ENCODE measurements at places on chromosomes 12 and 14.

DNA sequence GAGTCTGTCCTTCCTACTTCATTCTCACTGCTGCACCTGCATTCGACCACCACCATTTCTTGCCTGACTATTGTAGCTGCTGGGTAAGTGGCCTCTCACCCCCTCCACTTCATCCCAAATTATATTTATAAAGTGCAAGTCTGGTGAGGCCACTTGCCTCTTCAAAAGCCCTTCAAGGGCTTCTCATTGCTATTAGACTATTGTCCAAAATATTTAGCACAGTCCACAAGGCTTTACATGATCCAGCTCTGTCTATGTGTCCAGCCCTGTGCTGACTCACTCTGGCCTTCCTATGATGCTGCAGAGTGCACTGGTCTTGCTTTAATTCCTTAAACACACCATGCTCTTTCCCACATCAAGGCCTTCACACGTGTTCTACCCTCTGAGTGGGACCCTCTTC, 46.0 kb downstream of the PAH start:
- H3K4me1 ChIP-seq, result no peaks in the 10 kb centered on the region
- no peak for DNase-seq

DNA sequence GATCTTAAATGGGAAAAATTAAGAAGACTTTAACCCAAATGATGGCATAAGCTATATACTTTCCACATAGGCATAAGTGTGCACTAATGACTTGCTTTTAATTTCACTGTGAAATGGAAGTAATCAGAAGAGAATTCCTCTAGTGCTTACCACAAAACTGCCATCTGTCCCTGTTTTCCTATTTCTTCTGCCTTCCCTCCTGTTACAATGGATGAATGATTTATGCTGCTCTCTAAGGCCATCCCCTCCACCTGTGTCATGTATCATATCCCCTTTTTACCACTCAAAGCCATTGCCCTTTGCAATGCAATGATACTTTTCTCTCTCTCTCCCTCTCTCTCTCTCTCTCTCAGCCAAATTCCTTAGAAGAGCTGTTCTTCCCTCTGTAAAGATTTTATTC, 109.1 kb downstream of the C12orf50 start:
- DNase-seq, result no peak
- no peaks in the 10 kb centered on the region for H3K4me1 ChIP-seq
- H3K27me3 ChIP-seq, result no peaks in the 10 kb centered on the region
- H3K4me3 ChIP-seq, result no peak overlapping the region

DNA sequence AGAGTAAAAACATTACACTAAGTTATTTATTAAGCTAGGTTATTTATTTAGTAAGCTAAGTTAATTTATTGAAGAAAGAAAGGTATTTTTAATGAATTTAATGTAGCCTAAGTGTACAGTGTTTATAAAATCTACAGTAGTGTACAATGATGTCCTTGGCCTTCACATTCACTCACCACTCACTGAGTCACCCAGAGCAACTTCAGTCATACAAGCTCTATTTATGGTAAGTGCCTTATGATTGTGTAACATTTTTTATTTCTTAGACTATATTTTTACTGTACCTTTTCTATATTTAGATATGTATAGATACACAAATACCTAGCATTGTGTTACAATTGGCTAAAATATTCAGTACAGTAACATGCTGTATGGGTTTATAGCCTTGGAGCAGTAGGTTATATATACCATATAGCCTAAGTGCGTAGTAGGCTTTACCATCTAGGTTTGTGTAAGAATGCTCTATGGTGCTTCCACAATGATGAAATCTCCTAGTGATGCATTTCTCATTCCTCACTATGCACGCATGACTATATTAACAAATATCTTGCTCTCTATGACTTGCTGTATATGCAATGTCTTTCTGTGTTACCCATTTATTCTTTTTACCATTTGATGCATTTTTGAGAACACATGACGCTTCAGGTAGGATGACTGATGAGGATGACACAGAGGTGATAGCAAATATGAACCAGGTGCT, 309.6 kb upstream of the ATXN7L3B start:
- H3K4me1 ChIP-seq, result no peaks in the 10 kb centered on the region
- H3K36me3 ChIP-seq, result no peaks in the 10 kb centered on the region
- no peaks in the 10 kb centered on the region for H3K27me3 ChIP-seq
- H3K4me3 ChIP-seq, result no peak overlapping the region
- no peak overlapping the region for H3K27ac ChIP-seq

DNA sequence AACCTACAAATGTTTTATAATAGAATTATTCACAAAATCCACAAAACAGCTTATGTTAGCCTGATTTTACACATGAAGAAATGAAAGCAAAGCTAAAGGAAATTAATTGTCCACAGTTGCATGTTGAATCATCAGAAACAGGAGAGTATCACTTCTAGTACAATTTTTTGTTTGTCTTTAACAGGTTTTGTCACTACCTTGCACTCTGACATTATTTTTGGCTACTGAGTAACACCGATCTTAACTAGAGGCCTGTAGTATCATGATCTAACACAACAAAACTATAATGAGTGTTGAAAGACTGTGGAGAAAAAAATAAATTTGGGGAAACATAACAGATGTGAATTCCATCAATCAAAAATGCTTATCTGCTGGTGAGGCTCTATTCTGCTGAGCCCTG, 60.1 kb downstream of the TAOK3 start:
- DNase-seq, result no peak
- no peak overlapping the region for H3K27ac ChIP-seq
- H3K4me1 ChIP-seq, result no peaks in the 10 kb centered on the region

- H3K36me3 ChIP-seq, result no peaks in the 10 kb centered on the region
- H3K4me1 ChIP-seq, result no peaks in the 10 kb centered on the region
- no peaks in the 10 kb centered on the region for H3K27me3 ChIP-seq
- H3K4me3 ChIP-seq, result no peak overlapping the region
- no peak for DNase-seq
These were observed 39.8 kb downstream of the TMPRSS12 start for GRCh38 chr12:50882563-50882962.

DNA sequence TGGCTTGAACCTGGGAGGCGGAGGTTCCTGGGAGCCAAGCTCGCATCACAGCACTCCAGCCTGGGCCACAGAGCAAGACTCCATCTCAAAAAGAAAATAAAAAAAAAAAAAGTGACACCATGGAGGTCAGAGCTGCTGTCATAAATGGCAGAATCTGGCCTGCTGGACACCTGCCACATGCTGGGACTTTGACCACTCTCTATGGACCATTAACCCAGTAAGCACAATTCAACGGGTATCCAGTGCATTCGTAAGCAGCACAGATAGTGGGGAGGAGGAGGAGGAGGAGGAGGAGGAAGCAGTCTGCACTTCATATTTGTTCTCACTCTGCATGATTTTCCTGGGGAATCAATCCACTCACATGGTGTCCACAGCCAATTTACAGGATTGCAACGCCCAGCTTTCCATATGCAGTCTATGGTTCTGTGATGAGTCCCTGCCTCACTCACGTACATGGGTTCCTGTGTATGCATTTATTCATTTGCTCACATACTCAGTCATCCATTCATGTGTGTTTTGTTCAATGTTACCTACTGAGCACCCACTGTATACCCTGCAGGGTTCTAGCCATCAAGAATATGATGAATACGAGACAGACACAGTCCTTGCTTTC, 326.8 kb downstream of the GLT1D1 start:
- H3K36me3 ChIP-seq, result no peaks in the 10 kb centered on the region
- DNase-seq, result no peak
- H3K4me1 ChIP-seq, result no peaks in the 10 kb centered on the region
- no peaks in the 10 kb centered on the region for H3K27me3 ChIP-seq

GRCh38 chr14:103129301-103130016, 6.2 kb downstream of the TNFAIP2 start:
- no peak overlapping the region for H3K4me3 ChIP-seq
- no peak for DNase-seq
- H3K27me3 ChIP-seq, result no peaks in the 10 kb centered on the region
- no peak overlapping the region for H3K27ac ChIP-seq
- H3K36me3 ChIP-seq, result no peaks in the 10 kb centered on the region

DNA sequence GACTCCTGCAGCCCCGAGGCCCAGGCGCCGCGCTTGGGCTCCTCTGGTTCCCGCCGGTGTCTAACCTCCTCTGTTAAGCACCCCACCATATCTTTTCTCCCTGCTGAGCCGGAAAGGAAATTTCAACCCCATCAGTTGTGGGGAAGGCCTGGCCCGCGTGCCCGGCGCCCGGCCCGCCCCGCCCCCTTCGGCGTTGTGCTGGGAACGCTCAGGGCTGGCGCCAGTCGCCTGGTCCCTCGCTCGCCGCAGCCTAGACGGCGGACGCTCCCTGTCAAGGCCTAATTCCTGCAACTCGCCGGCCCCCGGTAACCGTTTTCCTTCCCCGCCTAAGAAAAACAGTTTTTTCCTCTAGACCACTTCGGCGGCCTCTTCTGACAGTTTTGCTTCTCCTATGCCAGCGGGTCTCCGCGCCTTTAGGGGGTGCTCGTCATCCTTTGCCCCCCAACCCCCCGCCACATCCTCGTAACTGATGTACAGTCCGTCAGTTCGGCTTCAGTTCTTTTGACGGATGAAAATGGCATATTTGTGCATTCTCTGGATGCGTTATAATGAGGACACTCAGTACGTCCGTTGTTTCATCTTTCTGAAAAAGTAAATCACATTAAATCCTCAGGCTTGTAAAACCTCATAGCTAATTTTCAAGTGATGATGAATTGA, 506 bp upstream of the NAP1L1 start:
- H3K36me3 ChIP-seq, result peaks cover 16% of the 10 kb centered on the region
- no peaks in the 10 kb centered on the region for H3K27me3 ChIP-seq
- peak overlapping the region; percentile 85 for H3K4me3 ChIP-seq
- H3K27ac ChIP-seq, result peak overlapping the region; percentile 83

GRCh38 chr12:6372403-6373003, 2.9 kb downstream of the SCNN1A start:
- no peak overlapping the region for H3K4me3 ChIP-seq
- H3K36me3 ChIP-seq, result no peaks in the 10 kb centered on the region
- no peaks in the 10 kb centered on the region for H3K27me3 ChIP-seq

- no peak overlapping the region for H3K27ac ChIP-seq
- H3K27me3 ChIP-seq, result peaks cover 50% of the 10 kb centered on the region
- no peak overlapping the region for H3K4me3 ChIP-seq
- H3K4me1 ChIP-seq, result no peaks in the 10 kb centered on the region
These were observed 186.6 kb upstream of the OR4E1 start for GRCh38 chr14:21860172-21860571.

DNA sequence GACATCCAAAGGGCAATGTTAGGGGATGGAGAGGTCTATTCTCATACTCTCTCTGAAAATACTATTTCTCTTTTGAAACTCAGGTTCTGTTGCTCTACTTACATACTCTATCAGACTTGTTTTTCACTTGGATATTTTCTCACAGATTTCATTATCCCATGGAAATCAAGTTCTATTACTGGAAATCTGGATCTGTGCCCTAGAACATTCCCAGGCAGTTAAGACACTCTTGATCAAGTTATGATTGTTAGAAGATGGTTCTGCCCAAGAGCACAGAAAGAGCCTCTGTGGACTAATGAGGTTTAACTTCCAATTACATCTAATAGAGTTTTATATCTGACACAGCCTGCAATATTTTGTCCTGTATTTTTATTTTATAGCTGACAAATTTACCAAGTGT, 591.0 kb upstream of the ATP2B1 start:
- no peaks in the 10 kb centered on the region for H3K27me3 ChIP-seq
- peaks cover 52% of the 10 kb centered on the region for H3K4me1 ChIP-seq
- no peak for DNase-seq

DNA sequence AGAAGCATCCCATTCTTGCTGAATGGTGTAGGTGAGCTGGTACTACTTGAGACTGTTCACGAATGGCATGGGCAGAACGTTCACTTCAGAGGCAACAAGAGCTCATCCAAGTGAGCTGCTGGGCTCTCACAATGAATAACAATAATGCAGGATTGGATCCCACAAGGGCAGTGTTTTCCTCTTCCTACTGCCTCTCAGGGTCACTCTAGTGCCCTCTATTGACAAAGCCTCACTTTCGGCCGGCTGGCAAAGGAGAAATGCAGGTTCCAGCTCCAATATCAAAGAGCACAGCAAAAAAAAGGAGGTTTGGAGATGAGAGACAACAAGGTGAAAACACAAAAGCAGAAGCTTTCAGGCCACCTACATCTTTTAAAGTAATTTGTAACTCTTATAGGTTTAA, 74.6 kb upstream of the MYF6 start:
- H3K27me3 ChIP-seq, result no peaks in the 10 kb centered on the region
- no peaks in the 10 kb centered on the region for H3K36me3 ChIP-seq
- no peak for DNase-seq
- H3K4me3 ChIP-seq, result no peak overlapping the region

GRCh38 chr14:35374263-35374712, 30.3 kb downstream of the NFKBIA start:
- no peak for DNase-seq
- no peaks in the 10 kb centered on the region for H3K27me3 ChIP-seq
- H3K4me3 ChIP-seq, result no peak overlapping the region
- H3K4me1 ChIP-seq, result no peaks in the 10 kb centered on the region

DNA sequence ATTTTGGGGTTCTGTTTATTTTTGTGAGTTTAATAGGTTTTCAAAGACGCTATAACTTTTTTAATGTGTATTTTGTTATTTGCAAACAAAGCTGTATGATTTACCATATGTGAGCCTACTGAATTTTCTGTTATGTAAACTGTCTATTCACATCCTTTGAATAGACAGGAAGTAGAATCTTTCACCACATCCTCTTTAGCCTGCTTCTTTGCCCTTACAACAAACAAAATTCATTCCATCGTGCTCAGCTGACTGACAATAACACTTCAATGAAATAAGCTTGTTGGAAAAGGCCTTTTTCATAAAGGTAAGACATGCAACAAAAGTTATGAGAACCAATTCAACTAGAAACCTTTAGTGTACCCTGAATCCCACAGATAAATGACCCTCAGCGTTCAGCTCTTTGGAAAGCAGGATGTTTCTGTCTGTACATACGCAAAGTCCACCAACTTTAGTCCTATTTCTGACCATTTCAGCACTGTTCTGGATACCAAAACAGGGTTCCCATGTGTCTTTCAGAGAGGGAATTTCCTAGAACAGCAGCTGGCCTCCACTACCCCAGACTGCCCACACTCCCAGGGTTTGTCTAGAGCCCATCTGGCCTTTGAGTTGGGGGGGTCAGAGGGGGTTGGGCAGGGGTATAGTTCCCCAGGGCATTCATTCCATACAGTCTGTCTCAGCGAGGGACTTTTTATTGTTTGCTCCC, 71.3 kb downstream of the DUSP6 start:
- H3K27me3 ChIP-seq, result no peaks in the 10 kb centered on the region
- H3K36me3 ChIP-seq, result no peaks in the 10 kb centered on the region
- H3K4me1 ChIP-seq, result peaks cover 64% of the 10 kb centered on the region

GRCh38 chr14:21070083-21070609, at the start of gene ARHGEF40:
ARHGEF40 (plus strand) TSS chr14:21070304; CDS start chr14:21070397, 93 bp downstream.
- H3K4me3 ChIP-seq, result peak within 1 kb of the TSS; percentile 17
- no peak within 1 kb of the TSS for H3K27ac ChIP-seq
- no peak for DNase-seq
- peaks cover 59% of the 10 kb centered on the region for H3K27me3 ChIP-seq
- no peaks in the 10 kb centered on the region for H3K36me3 ChIP-seq

Data from DND-41 (cell line).